ENCODE measurements at places on chromosomes 2 and 18.

DNA sequence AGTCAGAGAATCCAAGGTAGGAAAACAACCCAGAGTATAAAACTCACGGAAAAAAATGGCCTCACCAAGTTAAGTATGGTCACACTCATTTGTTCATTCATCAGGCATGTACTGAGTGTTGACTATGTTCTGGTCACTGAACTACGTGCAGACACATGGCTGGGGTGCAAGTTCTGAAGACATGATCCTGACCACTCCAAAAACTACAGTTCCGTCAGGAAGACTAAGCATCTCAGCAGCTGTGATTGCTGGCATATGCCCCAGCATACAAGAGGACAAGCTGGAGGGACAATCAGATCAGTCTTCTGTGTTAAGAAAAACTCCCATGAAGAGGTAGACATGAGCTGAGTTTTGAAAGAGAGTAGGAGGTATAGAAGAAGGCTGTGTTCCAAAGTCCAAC lies 72.8 kb downstream of the TCF4 start:
- no peak for DNase-seq

GRCh38 chr18:34223164-34223892 lies 1.4 kb downstream of the NOL4 start:
- DNase-seq, result no peak

DNA sequence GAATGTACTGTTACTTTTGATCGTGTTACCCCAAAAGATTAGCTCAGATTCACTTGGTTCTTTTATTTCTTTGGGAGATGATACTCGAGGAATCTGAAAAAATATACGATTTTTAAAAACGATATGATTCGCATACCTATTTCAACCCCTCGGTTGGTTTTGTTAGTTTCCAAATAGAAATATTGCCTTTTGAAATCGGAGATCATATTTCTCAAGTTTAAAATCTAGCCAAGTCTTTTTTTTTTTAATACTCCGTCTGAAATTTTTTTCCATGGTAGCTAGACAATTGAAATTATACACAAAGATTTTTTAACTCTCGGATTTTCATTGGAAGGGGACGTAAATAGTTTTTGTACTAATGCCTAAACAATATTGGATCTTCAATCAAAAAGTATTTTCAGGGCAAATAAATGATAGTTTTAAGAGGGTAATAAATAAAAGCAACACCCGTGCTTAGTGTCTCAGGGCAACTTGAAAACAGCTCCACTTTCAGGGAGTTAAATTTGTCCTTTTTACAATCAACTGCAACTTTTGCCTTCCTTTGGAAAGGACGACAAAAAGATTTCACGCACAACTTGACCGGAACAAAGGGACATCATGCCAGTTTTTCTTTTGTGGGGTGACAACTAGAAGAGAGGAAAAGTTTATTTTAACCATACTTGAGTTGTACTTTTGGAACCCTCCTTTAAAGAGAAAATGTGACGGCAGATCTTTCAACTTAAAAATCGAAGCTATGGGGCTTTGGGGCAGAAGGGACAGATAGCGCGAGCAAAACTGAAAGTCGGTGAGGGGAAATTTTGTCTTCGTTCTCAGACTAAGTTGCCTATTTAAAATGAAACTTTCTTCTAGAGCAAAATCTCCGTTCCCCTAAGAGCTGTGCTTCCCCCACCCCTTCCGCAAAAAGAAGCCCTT lies 5.8 kb upstream of the ONECUT2 start:
- no peak for DNase-seq

DNA sequence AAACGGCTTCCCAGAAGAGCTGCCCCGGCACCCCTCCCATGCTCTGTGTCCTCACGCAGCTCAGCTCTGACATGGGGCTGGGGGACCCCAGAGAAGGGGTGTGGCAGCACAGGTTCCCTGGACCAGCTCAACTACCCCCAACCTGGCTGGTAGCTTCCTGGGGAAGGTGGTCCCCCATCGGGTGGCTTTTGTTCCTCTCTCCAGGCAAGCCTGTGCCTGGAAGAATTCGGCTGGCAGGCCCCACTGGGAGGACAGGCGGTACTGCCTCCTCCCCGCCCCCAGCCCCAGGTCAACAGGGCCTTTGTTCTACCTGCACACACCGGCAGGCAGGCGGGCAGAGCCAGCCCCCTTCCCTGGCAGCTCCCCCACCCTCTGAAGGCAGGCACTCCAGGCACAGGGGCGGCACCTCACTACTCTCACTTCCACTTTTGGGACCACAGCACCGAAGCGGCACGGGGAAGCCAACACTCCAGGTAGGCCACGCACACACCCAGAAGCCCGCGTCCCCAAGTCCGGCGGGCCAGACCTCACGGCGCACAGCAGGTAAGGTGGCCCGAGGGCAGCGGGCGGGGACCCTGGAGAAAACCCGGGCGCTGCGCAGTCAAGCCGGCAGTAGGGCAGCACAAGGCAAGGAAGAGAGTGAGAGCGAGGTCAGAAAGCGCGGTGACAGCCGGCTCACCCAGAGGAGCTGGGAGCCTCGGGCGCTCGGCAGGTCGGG lies 1.3 kb downstream of the HS6ST1 start:
- DNase-seq, result no peak

GRCh38 chr2:100852999-100853908 lies 33.3 kb downstream of the NPAS2 start:
- DNase-seq, result no peak

DNA sequence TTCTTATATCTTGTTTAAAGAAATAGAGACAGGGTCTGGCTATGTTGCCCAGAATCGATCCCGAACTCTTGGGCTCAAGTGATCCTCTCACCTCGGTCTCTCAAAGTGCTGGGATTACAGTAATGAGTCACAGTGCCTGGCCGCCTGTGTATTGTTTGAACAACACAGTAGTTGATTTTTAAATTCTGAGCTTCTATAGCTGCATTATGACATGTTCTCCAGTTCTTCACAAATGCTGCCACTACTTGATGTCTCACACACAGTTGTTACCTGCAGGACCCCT lies 7.7 kb upstream of the RHOB start:
- DNase-seq, result no peak

GRCh38 chr2:26536371-26537068 lies 58.6 kb upstream of the OTOF start:
- DNase-seq, result no peak

GRCh38 chr18:12911025-12911928 lies 27.2 kb upstream of the PTPN2 start:
- no peak for DNase-seq

- DNase-seq, result no peak
These were observed 11.1 kb upstream of the GORASP2 start for GRCh38 chr2:170917957-170918356.

GRCh38 chr2:71223767-71224333 lies 3.1 kb downstream of the PAIP2B start:
- DNase-seq, result peak; percentile 1

- no peak for DNase-seq
These were observed 20.1 kb upstream of the SCYGR2 start for GRCh38 chr2:227578642-227579041.

DNA sequence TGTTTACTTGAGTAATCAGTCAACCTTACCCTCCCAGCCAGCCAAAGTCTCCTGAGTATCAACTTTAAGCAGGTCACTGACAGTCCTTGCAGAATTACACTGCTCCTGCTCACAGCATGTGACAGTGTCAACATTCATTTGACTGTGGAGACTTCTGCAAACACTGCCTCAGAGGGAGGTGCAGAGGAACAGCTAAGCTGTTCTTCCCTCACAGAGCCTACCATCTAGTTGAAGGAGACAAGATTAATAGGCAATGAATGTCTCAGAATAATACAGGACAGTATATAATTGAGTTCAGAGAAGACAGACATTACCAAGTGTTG lies 11.9 kb downstream of the SLC14A2 start:
- no peak for DNase-seq

DNA sequence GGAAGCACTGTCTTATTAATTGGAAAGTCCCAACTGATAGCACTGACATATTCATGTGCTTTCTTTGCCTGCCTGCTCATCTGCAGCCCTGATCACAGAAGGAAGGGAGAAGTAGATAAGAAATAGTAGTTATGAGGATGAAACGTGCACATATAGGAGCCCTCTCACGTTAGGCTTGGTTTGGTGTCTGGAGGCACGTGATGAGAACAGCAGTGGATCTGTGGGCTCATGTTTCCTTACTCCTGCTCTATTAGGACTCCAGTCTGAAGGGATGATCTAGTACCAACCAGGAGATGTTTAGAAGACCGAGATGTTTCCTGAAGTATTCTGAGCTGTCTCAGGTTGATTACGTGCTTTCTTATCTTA lies 84.9 kb downstream of the MAP4K4 start:
- DNase-seq, result no peak

DNA sequence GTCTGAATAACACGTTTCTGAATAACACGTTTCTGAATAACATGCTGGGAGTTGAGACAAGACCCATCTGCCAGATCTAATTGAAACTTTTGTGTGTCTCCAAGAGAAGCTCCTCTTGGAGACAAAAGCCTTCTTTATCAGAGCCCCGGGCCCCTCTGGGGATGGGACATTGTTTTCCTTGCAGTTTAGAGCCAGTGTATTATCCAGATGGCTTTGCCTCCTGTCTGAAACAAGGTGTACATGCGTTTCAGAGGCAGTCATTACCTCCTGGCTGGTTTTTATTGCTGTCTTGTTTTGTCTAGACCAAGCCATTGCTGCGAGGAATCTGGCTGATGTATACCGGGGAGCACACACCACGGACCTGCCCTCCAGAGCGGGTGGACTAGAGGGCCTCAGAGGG lies 7.8 kb downstream of the FOSL2 start:
- DNase-seq, result no peak

- peak; percentile 1 for DNase-seq
These were observed 256.3 kb upstream of the PKDCC start for GRCh38 chr2:41791523-41791922.

GRCh38 chr2:2562867-2563266 lies 231.8 kb upstream of the MYT1L start:
- DNase-seq, result no peak

DNA sequence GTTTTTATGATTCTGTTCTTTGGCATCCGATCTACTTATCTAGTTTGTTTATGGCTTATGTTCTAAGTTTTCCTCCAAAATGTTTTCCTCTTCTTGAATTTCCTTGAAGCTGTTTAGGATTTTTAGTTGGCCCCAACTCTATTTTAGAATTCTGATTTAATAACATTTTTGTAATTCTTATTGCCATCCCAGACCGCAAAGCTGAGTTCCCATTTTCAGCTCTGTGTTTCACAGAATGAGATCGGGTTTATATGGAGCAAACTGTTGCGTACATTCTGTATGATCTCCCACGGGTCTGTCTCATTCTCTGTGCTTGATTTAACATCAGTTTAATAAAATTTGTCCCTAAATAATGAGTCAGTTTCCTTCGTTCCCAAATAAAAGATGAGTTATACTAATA lies 59.3 kb downstream of the DPP4 start:
- no peak for DNase-seq

DNA sequence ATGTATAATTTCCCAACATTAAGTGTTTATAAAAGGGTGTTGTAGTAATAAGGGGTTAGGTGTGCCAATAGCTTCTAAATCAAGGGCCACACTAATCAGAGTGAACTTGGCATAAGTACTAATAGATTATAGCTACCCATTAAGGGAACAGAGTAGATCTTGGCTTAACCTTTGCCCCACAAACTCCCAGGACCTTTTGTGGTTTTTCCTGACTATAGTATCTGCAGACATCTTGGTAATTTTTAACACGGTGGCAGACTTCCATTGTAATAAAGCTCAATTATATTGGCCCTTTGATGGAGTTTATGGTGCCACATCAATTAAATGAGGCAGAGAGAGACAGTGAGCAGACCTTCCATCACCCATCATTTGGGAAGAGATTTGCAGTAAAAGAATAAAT lies 358.5 kb upstream of the HNRNPA3 start:
- DNase-seq, result no peak

- DNase-seq, result no peak
These were observed 126.0 kb downstream of the SP100 start for GRCh38 chr2:230541934-230542380.

DNA sequence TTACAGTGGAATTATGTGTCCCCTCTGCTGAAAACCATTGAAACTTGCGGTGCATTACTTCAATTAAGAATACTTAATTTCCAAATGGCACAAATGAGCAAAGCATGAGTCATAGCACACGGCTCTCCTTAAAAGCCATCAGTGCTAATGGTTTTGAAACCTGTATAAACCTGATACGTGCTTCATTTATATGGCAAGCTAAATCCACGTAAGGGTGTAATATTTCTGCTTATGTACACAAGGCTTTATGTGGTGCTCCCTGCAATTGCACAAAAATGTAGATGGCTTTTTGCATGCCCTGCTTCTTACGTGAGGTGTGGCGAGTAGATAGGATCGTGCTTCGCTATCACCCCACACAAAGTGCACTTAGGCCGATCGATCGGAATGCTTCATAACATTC lies 840.9 kb downstream of the GALR1 start:
- no peak for DNase-seq

GRCh38 chr2:28664120-28664842 lies 87.3 kb upstream of the PPP1CB start:
- DNase-seq, result peak; percentile 55

GRCh38 chr2:9693646-9694045 lies 62.8 kb upstream of the YWHAQ start:
- no peak for DNase-seq

DNA sequence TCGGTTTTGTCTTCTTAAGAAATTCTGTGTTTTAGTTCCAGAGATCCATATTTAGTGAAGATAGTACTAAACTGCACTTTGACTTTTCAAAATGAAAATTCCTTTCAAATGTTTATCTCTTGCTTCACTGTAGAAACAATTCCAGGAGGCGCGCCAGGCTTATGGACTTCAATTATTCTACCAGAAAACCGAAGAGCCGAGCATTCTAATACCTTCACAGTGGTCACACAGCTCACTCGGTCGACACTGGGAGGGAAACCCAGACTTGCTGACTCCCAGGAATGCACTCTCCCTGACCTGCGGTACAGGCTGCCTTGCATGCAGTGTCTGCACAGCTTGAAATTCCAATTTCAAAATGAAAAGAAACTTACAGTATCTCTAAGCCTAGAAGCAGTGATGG lies 119.9 kb upstream of the PIEZO2 start:
- DNase-seq, result no peak

DNA sequence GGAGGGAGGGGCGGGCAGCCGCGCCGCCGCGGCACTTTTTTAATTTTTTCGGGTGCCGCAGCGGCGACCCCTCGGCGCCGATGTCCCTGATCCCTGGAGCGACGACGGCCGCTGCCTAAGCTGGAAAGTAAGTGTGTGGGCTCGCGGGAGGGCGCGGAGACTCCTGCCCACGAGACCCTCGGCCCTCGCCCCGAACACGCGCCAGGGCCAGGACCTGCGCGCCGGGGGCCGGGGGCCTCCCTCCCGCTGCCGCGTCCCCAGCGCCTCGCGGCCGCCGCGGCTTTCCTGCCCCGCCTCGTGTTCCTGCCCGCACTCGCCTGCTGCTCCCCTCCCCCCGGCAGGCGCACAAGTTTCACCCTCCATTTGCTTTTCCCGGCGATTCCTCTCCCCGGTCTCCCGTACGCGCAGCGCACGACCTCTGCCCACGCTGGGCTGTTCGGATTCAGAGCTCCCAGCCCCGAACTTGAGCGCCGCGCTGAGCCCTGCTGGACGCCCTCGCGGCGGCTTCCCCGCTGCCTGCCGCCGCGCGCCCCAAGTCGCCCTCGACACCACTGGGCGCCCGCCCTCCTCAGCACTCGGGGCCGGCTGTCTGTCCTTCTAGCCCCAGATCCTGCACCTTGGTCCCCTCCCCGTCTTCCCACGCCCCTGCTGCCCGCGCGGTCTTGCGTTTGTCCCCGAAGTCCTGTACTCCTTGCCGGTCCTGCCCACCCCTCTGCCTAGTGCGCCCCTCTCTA lies 507 bp downstream of the PKP4 start:
- DNase-seq, result no peak

GRCh38 chr2:232667989-232668583 lies 29.0 kb upstream of the GIGYF2 start:
- DNase-seq, result no peak

- no peak for DNase-seq
These were observed 14.2 kb downstream of the FAM110C start for GRCh38 chr2:32068-32467.

All from fibroblast of the conjunctiva (primary cell).